ENCODE measurements at places on chromosomes 1 and 21.

DNA sequence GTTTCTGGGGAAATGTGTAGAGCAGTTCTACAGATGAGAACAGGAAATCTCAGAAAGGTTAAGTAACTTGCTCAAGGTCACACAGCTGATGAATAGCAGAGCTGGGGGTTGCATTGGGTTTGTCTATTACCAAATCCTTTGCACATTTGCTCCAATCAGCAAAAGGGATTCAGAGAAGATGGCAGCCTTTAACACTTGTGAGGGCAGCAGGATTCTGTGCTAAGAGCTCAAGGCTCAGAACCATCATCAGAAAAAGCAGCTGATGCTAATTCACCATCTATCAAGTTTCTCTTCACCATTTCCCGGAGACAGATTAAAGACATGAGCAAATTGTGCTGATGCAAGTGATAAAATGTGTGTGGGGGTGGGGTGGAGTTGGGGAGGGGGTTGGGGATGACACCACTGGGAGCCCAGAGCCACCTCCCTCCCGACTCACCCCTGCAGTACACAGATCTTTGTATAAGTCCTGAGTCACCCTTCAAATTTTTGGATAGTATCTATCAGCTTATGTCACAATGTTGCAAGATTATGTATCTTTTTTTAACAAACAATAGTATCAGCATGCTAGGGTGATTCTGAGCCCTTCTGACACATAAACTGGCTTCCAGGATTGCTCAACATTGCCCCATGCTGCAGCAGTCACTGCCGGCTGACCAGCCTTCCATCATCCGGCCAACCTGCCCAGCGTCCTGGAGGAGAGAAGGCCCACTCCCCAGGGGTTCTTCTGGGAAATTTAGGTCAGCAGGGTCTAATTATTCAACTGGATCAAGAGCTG, 2.8 kb upstream of the SPSB1 start:
- peak; percentile 19 for DNase-seq

DNA sequence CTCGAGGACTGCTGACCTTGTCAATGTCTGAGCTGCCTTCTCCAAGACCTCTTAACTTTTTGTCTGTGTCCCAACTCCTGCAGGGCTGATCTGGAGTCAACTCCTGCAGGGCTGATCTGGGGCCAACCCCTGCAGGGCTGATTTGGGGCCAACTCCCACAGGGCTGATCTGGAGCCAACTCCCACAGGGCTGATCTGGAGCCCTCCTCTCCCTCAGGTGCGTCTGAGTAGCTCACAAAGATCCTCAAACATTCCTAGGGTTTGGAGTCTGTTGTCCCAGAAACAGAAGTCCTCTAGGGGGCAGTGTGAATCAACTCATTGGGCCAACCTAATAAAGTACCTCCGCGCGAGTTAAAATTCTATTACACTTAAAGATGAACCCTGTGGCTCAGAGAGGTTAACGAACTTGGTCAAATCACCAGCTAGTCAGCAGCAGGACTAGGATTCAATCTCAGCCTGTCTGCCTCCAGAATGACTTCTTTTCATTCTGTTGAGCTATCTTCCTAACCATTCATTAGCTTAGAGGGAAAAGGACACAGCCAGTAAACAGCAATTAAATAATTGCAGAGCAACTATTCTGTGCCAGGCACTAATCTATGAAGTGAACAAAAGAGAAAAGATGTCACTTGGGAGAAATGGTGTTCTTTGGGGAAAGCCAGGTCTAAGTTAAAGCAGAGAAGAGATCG, 17.2 kb upstream of the RLF start:
- DNase-seq = peak; percentile 76

DNA sequence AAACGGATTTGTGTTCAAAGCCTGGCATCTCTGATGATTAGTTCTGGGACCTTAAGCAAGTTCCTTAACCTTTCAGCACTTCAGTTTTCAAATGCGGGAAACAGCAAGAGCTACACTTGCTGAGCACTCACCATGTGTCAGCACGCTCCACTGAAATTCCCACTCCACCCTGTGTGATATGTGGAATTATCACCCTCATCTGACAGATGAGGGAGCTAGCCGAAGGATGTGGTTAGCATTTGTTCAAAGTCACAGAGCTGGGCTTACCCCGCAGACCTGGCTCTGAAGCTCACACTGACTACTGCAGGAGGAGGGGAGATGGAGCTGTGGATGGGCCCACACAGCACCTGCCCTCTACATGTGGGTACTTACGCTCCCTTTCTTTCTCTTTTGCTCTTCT, 29.1 kb downstream of the IL12RB2 start:
- peak; percentile 30 for DNase-seq

- DNase-seq = no peak
Measured at GRCh38 chr1:231688989-231689388, 62.4 kb downstream of the DISC1 start.

DNA sequence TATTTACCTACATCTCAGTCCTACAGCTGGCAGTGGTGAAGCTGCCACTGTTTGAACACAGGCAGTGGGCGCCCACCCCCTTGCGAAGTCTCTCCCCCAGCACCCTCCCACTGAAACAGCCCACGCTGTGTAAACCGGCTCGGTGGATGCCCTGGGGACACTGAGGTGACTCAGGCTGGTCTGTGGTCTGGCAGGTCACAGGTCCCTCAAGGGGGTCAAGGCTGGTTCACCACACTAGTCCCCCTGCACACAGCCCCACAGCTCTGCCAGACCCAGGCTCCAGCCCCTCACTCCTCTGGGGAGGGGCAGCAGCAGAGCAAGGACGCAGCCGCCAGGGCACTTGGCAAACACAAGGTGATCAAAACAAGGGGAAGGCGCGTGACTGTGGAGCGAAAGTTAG, 7.6 kb downstream of the CHD5 start:
- no peak for DNase-seq

GRCh38 chr1:220698607-220699016, 8.4 kb downstream of the C1orf115 start:
- DNase-seq = no peak

DNA sequence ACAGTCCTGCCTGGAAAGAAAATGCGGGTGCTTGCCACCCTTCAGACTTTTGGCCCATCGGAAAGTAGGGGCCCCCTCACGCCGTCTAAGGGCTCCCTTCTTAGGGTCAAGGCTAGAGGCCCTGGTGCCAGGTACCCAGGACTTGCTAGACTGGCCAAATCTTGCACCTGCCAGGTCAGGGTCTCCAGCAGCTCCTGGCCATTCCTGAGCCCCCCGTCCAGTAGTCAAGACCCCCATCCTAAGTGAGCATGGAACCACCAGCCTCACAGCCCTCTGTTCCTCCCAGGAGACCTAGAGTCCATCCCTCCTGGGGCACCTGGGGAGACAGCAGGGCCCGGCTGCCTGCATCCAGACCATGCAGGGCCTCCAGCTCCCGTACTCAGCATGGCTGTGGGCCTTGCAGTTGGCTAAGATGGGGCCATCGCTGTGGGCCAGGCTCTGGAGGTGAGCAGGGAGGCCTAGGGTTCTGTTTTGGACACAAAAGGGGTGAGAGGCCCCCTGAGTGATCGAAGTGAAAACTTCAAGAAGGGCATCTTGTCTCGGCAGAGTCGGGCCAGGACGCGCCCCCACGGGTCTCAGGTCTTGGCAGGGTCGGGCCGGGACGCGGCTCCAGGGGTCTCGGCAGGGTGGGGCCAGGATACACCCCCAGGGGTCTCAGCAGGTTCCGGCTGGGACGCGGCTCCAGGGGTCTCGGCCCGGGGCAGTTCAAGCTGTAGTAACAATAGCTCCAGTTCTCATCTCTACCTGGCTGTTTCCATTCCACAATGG, 5.9 kb downstream of the FNDC10 start:
- DNase-seq = no peak

DNA sequence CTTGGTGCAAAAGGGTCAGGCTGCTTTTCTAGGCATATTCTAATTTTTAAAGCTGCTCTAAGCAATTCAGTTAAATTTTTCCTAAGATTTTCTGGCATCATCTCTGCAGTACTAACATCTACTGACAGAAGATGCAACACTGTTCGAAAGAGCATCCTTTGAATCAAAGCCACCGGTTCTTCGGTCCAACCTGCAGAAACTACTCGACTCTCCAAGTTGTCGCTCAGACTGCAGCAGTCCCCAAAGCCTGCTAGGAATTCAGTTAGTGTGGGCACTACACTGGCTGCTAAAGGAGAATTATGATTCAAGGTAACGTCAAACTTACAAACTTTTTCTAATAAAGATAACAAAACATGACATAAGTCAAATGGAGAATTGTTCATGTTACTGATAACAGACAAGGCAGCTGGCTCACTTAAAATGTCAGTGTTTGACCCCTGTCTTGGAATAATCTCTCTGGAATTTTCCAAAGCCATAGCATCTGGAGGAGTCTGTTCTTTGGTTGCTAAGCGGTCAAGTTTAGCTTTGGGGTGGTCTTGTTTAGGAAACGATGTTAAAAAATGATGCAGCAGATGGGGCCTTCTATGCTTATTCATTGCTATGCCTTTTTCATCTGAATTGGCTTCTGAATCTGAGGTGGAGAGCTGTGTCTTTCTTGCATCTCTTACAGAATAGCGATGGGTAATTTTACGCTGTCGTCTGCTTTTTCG, 56.9 kb downstream of the LYST start:
- DNase-seq = no peak

GRCh38 chr1:233614173-233614742, 352 bp downstream of the KCNK1 start:
- no peak for DNase-seq

DNA sequence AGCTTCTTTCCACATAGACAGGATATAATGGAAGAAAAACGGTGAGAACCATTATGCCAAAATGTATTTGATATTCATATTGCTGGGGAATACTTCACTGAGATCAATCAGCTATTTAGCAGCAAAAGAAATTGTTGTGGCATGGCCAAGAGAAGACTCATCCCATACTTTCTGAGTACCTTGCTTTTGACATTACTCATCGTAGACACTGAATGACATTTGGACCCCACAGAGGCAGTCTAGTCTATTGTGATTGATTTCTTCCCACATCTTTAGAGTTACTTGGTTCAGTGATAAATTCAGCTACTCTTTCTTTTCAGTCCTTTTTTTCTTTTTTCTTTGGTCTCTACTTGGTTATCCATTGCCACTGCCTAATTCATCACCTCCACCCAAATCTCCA, 22.1 kb downstream of the ATP1B1 start:
- no peak for DNase-seq

DNA sequence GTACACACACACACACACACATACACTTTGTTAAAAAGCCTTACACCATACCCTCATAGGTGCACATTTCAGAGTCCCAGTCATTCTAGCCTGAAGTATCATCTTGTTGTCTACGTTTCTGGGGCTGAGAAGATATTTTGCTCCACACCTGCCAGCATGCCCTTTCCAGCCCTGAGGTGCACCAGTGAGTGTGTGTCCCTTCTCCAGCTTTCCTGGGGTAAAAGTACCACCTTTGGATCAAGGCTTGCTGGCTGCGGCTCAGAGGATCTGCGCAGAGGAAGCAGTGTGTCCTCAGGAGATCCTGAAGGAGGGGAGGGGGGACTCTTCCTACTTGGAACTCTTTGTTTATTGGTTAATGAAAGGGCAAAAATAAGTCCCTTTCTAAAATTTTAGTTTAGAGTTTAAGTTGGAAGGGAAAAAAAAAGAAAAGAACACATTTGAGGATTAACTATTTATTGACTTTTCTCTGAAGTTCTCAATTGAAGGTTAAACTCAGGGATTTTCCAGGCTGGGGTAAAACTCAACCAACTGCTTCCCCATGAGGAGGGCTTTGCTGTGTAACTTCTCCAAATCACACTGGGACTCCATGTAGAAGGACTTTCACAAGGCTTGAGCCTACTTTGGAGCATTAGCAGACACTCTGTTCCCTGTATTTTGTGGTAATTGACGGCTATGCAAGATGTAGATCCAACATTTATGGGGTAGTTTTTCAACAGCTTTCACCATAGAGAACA, 200.3 kb upstream of the SGIP1 start:
- DNase-seq = peak; percentile 43

DNA sequence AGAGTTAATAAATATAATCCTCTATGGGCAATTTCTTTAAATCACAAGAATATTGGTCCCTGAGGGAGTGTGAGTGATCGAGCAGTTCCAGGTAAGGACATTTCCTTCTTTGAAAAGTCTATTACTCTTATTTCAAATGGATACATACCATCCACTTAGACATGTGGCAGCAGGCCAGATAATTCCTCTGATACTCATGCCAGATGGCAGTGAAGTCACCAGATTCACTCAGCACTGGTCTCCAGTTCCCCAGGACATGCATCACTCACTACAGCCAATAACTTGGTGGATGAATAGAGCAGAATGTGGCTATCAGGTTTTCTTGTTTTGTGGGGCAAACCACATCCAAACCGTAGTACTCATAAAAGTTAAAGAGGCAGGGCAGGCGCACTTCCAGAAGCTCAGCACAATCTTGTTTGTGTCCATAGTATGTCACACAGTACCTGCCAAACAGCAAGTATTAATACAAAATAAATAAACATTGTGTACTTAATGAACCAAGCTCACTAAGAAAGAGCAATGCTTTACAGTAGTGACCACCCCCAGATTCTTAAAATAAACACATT, 74.2 kb upstream of the CD53 start:
- DNase-seq = no peak

- no peak for DNase-seq
Measured at GRCh38 chr1:178498896-178499675, 2.3 kb upstream of the CLEC20A start.
